Karpas-422 (cell line): ENCODE measurements at places on chromosomes 1 and 21.

DNA sequence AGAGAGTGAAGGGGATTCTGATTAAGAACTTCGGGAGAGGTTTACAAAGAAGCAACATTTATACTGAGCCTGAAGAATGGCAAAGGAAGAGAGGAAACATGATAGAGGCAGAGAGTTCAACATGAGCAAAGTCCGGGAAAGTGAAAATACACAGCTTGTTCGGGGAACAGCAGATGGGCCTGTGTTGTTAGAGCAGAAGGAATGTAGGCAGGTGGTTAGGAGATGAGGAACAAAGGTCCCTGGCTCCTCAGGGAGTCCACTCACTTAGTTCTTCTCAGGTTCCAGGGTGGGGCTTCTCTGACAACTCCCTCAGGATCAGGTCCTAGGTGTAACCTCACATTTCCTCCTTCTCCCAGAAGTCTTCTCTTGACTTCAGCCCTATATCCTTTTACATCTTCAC lies 5.1 kb upstream of the ZNF326 start:
- DNase-seq: no peak

- DNase-seq: no peak
Measured at GRCh38 chr1:118963456-118964430, 24.4 kb downstream of the TBX15 start.

DNA sequence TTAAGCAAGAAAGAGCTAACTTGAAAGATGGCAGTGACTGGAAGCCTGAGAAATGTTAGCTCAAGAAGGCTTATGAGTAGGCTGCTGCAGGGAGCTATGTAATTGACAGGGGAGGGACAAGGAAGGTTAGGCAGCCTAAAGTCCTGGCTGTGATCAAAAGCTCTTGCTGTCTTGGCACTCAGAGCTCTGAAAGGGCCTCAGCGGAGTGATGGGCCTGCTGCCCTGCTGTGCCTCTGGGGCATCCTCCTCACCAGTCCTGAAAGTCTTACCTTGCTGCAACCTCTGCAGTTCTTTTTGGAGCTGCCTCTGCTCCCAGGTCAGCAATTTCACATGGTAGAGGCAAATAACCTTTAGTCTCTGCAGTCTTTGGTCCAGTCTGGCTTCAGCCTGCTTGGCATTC lies 1.8 kb downstream of the CCDC190 start:
- no peak for DNase-seq

DNA sequence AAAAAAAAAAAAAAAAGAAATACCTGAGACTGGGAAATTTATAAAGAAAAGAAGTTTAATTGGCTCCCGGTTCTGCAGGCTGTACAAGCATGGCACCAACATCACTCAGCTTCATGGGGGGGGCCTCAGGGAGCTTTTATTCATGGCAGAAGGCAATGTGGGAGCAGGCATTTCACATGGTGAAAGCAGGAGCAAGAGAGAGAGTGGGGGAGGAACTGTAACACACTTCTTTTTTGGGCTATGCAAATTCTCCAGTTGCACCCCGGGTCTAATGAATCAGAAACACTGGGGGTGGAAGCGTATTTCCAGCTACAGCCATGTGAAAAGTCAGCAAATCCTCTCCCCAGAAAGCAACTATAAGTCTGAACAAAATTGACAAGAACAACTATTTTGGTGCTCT lies 11.8 kb upstream of the SOD1 start:
- peak; percentile 83 for DNase-seq

GRCh38 chr1:23598424-23598823 lies 39.1 kb upstream of the ID3 start:
- no peak for DNase-seq
